ENCODE measurements at places on chromosomes 11 and 22.

DNA sequence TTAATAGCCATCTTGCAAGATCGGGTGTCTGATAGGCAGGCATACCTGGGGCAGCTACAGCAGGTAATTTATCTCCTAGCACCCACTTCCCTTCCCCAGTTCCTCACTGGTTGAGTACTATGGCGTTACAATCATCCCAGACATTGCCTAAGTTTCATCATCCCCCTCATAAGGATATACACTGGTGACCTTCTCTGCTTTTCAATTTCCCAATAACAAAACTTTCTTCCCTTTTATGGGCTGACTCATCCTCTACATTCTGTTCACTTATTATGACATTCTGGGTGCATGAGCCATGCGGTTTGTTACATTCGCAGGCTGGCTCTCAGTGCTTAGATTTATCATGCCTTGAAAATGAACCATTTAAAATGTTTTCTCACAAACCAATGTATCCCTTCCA lies 5.0 kb upstream of the MRPL11 start:
- no peak for DNase-seq

- peak; percentile 66 for DNase-seq
These were observed 22.8 kb upstream of the PICK1 start for GRCh38 chr22:38034278-38034882.

- DNase-seq, result no peak
These were observed 28.4 kb downstream of the KIAA0930 start for GRCh38 chr22:45212306-45212709.

DNA sequence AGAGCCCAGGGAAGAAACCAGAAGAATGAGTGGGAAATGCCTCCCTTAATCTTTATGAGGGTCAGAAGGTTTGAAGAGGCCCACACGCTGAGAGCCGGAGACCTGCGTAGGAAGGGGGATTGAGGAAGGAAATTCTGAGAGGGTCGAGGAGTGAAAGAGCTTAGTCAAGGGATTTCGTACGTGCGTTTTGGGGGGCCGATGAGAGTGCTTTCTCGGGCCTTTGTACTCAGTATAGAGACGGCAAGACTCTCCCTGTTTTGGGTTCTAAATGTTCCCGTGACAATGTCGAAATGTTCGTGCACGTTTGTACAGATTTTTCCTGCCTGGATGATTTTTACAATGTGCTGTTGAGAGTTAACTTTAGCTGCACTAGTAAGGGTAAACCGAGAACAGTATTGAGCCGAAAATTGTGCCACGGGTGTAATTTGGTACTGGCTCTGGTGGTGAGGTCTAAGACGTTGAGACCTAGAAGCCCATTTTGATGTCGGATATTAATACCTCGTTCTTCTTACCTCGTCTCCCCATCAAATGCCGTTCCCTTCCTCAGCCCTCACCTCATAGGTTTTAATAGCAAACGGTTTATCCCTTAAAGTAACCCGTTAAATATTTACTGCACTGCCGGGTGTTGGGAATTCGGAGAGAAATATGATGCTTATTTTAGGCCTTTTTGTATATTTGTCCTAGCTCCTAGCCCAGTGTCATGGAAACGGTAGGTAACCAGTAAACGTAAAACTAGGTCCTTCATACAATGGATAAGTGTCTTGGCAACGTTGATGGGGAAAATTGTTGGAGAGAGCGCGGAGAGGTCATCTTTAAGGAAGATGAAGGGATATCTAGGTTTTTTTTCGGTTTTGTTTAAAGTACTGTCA lies 734 bp downstream of the C11orf58 start:
- no peak for DNase-seq

DNA sequence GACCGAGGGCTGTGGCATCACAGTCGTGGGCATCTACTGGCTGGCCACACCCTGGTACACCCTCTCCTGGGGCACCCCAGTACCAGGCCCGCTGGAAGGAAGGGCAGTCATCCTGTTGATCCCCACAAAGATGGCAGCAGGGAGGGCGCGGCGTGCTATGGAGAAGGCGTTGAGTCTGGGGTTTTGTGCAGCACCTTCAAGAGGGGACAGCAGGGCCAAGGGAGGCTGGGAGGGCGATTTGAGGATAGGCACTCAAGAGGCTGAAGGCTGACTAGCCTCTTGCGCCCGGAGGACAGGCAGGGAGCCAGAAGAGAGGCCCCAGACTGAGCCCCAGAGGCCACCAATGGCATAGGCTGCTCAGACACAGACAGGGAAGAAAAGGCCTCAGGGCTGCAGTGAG lies 2.2 kb upstream of the BRSK2 start:
- DNase-seq, result no peak

Measured in GM13976 (cell line).